Activated gamma-delta T cell treated with Interleukin-2 at 50 U/mL for 16 hours (primary cell): ENCODE measurements at places on chromosomes 3 and 15.

DNA sequence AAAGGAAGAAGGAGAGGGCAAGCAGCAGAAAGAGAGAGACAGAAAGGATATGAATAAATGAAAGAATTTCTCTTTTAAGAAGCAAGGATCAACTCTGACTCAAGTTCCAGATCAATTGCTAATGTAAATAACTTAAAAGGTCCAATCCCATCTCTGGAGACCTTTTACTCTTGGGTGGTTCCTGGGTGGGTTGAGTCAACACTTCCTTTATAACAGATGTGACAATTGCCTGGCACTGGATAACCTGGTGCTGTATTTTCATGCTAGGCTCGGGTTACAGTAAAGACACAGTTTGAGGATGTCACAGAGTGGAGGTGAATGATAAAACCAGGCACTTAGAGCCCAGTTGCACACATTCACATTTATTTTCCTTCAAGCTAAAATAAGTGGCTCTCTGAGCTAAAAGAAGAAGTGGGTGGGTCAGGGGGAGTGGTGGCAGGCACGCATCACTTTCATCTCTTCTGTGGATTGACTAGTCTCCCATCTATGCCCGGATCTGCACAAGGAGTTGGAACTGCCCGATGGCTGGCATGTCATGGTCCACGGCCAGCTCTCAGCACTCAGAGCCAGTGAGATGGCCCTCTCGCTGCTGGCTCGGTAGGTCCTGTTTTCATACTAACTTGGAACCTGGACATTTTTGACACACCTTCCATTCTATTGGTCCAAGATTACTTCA, 465.8 kb downstream of the FOXP1 start:
- no peak for DNase-seq

- DNase-seq = no peak
Observed at GRCh38 chr3:185900228-185900627, 37.6 kb downstream of the TRA2B start.

DNA sequence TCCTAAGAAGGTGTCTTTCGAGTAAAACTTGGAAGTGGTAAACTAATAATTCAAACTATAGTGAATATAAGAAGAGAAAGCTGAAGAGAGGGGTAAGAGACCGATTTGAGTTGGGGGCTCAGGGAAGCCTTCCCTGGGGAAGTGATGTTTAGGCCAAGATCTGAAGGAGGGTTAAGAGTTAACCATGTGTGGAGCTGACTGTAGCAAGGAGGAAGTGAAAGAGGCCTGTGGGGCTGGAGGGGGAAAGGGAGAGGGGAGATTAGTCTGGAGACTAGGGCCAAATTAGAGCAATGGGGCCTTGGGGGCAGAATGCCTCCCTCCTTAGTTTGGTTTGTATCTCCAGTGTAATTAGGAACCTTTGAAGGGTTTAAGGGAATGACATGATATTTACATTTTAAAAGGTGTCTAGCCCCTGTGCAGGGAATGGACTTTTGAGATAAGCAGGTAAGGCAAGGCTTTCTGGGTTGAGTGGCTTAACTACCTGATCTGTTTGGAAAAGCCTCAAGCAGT, 2.2 kb downstream of the ZNF592 start:
- DNase-seq = no peak

DNA sequence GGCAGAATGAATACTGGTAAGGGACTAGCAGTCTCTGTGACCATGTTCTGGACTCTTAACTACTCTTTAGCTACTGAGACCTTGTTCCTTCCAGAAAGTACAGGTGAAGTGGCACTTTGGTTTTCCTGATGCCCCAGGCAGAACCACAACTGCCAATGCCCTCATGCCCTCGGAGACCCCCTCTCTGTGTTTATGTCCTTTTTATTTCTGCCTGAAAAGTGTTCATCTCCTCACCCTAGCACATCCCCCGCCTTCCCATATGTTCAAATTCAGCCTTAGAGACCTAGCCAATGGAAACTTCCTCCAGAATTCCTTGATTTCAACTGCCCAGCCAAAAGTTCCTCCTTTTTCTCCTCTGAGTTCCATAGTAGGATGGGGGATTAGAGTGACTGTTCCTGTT, 23.3 kb upstream of the RASGRF1 start:
- no peak for DNase-seq
